ENCODE measurements at places on chromosomes 13 and 19.

- DNase-seq, result no peak
Observed at GRCh38 chr13:104163866-104164630, 1097.8 kb upstream of the SLC10A2 start.

DNA sequence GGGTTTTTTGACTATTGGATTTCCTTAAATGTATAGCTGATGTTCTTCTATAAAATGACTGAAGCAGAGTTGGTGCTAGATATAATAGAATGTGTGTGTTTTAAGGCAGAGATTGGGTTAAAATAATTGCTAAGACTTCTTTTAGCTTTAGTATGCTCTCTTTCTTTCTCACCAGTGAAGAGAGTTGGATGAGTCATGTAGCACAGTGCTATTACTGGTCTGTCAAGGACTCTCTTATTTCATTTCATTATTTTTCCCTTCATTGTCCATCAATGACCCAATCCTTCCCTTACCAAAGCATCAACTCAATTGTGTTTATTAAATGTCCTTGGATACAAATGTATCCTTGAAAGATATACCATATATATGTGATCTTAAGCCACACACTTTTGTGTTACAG lies 268.9 kb downstream of the IRS2 start:
- no peak for DNase-seq

DNA sequence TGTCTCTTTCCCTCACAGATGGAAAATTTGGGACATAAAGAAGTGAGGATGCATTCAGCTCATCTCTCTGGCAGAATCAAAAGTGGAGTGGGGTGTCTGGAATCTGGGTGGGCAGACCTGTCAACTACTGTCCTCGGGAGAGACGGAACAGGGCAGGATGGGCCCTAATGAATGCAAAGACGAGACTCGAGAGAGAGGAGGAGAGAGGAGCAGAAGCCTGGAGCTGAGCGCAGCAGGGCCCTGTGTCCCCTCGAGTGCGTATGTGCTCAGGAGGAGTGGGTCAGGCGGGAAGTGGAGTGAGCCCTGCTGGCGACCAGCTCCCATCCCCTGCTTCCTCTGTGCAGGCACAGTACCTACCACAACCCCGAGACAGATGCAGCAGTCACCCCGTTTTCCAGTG lies 78.9 kb downstream of the TEX29 start:
- DNase-seq, result no peak

GRCh38 chr19:35216833-35217648 lies 11.5 kb downstream of the FAM187B start:
- DNase-seq, result peak; percentile 64

GRCh38 chr13:31043957-31044356 lies 111.5 kb downstream of the TEX26 start:
- no peak for DNase-seq

DNA sequence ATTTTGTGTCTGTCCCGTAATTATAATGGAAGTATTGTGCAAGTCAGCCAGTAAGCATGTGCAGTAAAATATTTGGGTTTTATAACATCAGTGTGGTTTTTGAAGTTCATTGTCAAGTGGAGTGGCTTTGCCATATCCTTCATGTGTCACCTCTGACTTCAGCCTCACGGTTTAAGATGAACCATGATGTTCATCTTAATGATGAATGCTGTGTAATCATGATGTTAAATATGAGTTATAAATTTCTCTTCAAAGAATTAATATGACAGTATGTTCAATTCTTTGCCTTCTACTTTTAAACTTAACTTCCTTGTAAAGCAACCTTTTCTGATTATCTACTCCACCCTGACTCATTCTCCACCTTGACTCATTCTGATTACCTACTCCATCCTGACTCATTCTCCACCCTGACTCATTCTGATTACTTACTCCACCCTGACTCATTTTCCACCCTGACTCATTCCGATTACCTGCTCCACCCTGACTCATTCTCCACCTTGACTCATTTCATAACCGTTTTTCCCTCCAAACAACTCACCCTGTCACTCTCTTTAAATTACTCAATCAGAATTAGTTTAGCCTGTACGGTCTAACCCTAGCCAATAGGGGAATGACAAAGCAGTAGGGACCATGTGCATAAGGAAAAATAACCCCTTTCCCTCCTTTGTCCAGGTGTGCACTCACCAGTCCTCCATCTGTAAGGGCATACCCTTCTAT lies 50.3 kb upstream of the ANKRD10 start:
- no peak for DNase-seq

GRCh38 chr19:52527956-52528351 lies 486 bp downstream of the ZNF808 start:
- no peak for DNase-seq

GRCh38 chr19:7507884-7508283 lies 8.0 kb upstream of the ZNF358 start:
- peak; percentile 41 for DNase-seq

DNA sequence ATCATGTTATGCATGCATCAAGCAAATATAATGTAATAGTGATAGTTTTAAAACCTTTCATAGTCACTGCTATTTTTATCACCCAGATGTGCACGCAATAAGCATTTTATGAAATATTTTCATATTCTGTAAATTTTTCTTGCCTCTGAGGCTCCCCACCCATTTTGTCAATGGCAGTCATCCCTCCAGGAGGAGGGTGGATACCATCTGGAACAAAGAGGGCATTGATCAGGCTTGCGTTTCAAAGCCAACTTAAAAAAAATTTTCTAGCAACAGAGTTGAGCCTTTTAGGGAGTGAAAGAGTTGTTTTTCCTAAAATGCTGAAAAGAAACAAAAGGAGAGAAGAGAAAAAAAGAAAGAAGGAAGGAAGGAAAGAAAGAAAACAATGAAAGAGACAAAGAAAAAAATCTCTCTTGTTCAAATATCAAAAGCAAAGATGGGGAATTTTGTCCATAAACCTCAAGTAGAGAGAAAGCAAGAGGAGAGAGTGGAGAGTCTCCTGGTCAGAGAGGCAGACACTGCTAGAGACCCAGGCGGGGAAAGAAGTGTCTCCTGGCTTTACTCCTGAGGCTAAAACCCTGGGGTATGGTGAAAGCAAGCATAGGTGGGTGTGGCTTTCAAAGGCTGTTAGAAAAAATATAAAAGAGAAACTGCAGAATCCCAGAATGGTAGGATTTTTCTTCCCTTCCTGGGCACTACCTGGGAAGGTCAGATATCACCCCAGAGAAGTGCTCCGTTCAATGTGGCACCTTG lies 63.6 kb upstream of the KLF12 start:
- DNase-seq, result no peak

GRCh38 chr13:108176685-108177274 lies 38.6 kb downstream of the LIG4 start:
- DNase-seq, result no peak

GRCh38 chr13:45040622-45041021 lies 51.3 kb downstream of the GPALPP1 start:
- no peak for DNase-seq

- DNase-seq, result no peak
Observed at GRCh38 chr13:42125046-42125445, 76.6 kb downstream of the DGKH start.

DNA sequence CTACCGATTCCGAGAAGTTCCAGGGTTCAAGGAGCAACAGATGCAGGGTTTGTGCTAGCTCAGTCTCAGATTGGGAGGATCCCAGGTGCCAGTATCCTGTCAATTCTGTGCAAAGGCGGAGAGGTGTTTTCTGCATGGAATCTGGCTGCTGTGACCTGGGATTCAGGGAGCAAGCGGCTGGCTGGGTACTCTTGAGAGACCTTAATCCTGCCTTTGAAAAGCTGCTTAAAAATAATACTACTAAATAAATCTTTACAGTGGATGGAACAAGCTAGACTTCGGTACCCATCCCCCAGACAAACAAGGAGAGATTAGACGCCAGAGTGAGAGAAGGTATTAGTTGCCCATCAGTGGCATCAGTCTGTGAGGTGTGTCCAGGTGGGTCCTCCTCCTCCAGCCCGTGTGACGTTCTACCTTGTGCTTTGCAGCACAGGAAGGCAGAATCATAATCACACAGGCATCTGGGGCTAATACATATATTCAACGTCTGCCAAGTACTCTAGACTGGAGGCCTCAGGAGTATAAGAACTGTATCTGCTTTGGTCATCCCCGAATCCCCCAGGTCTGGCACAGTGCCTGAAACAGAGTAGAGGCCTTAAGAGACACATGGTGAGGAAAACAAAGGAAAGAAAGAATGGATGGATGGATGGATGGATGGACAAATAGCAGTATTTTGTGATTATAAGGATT lies 230.6 kb downstream of the ZNF536 start:
- DNase-seq, result no peak

DNA sequence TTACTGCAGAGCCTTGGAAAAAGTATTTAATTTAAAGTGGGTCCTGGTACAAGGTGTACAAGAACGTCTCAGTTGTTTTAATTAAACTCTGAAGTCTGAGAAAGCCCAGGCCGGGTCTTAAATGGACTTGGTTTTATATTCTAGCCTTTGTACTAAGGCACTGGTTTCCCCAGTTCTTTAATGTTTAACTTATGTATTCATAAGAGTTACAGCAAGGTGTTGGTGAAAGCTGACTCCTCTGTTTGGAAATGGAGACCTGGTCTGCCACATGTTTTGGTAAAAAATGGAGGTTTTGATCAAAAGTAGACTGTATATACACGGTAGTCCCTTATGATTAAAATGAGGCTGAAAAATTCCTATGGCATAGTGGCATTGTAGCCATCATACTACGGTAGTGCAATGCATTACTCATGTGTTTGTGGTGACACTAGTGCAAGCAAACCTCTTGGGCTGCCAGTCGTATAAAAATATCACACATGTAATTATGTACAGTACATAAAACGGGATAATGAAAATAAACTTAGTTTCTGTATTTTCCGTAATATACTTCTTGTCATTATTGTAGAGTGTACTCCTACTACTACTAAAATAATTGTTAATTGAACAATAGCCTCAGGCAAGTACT lies 883.4 kb upstream of the SPRY2 start:
- DNase-seq, result no peak

DNA sequence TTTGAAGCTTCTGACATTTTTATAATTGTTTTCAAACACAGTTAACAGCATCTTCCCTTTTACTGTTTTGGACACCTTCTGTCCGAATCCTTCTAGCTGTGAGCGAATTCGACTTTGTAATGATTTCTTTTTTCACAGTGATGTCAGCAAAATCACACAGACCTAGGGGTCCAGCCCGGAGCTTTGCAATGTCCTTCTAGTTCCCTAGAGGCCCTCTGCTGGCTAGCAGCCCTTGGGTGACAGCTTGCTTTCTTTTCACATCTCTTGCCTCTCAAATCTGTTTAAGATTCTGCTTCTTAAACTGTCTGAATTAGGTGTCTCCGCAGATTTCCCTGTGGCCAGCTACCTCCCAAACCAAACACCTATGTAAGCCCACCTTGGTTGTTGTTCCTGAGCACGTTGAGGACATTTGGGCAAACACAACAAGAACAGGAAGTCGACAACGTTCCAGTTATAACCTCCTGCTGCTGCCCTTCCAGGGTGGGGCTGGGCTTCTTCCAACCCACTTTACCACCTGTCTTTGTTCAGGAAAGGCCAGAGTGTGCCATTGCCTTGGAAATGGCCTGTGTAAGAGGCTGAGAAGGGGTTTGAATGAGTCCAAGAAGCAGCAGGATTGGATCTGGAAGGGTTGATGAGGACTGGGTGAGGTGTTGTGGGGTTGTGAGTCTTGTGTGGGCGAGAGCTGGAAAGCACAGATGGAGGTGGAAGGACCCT lies 123.1 kb downstream of the ATP8A2 start:
- peak; percentile 64 for DNase-seq

DNA sequence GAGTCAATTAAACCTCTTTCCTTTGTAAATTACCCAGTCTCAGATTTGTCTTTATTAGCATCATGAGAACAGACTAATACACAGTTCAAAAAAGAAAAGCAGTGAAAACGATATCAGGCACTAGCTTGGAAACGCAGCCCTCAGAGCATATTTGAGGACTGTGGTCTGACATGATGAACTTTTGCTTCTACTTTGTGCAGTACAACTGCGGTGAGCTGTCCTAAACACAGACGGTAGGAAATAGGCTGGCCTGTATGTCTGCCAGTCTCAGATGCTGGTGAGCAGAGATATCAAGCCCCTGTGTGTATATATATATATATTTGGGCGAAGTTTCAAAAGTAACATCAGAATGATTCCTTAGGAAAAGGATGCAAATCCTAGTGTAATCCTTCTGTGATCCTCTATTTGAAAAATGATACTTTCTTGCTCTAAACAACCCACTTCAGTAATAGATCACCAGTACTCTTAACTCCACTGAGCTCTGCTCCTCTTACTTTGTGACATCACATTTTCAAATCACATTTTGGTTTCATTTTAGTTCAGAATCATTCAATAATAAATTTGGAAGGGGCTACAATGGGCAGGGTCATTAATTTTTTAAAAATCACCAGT lies 74.4 kb downstream of the TNFRSF19 start:
- DNase-seq, result no peak

DNA sequence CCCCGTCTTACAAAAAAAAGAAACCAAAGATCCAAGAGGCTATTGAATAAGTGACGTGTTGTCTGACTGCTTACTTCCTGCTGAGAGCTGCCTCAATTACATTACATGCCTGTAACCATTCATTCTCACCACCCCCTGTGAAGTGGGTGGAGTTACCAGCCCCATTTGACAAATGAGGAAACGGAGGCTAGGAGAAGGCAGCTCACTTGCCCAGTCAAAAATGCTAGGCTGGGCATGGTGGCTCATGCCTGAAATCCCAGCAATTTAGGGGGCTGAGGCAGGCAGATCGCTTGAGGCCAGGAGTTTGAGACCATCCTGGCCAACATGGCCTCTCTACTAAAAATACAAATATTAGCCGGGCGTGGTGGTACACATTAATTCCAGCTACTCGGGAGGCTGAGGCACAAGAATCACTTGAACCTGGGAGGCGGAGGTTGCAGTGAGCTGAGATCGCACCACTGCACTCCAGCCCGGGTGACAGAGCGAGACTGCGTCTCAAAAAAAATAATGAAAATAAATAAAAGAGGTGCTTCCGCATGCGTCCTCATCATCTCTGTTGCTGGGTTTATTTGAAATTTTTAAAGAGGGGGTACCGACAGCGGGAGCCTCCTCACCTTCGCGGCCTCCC lies 499 bp downstream of the LSM7 start:
- DNase-seq, result peak; percentile 79

DNA sequence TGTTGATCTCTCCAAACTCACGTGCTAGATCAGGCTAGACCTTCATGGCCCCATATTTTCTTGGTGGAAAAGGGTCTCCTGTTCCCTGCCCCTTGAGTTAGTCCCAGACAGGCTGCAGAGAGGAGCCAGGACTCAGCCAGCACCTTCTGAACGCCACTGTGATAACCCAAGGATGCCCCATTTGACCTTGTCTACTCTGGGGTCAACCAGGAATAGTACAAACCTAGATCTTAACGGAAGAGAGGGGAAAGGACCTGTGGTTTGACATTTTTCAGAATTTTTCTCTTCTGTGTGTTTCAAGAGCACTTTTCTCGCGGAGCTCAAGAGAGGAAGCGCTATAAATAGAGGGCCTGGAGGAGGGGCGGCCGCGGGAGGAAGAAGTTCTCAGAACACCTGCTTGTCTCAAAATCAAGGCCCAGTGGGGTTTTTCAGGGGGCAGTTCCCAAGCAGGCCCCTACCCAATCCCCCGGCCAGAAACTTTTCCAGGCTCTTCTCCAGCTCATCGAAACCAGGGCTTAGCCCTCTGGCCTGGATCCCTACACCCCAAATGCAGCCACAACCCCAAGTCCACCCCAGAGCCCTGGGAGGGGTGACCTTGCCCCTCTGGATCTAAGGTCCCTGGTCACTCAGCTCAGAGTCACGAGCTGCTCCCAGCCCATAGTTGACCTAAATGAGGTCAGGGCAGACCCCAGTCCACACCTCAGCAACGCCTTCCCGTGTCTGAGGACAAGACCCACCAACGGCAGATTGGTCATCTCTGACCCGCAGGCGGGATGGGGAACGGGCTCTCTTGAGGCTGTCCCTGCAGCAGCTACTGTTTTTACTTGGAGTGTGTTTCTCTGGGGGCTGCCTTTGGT lies 75.6 kb upstream of the TM9SF2 start:
- DNase-seq, result no peak

- DNase-seq, result no peak
Observed at GRCh38 chr13:107941345-107942029, 273.8 kb downstream of the LIG4 start.

All from NCI-H2029 (cell line).